ACHN (cell line): ENCODE measurements at places on chromosomes 16 and 17.

GRCh38 chr16:12214509-12214908, 238.0 kb downstream of the SNX29 start:
- no peak for DNase-seq

- DNase-seq, result no peak
Observed at GRCh38 chr16:15576960-15577958, 65.7 kb downstream of the MARF1 start.

DNA sequence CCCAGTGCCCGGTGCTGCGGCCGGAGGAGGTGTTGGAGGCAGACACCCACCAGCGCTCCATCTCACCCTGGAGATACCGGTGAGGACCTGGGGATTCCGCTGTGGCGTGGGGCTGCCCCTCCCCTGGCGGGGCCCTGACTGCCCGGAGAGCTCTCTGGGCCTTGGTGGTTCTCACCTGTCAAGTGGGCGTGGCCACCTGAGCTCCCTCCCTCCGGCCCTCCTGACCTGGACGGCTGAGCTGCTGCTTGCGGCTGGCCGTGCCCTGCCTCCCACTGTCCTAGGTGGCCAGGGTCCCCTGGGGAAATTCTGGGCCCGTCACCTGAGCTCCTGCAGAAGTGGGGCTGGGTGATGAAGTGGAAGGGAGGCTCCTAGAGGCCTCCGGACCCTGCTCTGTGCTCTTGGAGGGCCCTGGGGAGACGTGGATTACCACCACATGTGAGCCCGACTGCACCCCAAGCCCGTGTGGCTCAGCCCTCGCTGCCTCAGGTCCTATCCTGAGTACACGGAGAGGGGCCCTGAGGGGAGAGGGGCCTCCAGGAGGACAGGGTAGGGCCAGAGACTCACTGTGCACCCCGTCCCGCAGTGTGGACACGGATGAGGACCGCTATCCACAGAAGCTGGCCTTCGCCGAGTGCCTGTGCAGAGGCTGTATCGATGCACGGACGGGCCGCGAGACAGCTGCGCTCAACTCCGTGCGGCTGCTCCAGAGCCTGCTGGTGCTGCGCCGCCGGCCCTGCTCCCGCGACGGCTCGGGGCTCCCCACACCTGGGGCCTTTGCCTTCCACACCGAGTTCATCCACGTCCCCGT, 1.1 kb downstream of the IL17C start:
- DNase-seq, result peak; percentile 24

DNA sequence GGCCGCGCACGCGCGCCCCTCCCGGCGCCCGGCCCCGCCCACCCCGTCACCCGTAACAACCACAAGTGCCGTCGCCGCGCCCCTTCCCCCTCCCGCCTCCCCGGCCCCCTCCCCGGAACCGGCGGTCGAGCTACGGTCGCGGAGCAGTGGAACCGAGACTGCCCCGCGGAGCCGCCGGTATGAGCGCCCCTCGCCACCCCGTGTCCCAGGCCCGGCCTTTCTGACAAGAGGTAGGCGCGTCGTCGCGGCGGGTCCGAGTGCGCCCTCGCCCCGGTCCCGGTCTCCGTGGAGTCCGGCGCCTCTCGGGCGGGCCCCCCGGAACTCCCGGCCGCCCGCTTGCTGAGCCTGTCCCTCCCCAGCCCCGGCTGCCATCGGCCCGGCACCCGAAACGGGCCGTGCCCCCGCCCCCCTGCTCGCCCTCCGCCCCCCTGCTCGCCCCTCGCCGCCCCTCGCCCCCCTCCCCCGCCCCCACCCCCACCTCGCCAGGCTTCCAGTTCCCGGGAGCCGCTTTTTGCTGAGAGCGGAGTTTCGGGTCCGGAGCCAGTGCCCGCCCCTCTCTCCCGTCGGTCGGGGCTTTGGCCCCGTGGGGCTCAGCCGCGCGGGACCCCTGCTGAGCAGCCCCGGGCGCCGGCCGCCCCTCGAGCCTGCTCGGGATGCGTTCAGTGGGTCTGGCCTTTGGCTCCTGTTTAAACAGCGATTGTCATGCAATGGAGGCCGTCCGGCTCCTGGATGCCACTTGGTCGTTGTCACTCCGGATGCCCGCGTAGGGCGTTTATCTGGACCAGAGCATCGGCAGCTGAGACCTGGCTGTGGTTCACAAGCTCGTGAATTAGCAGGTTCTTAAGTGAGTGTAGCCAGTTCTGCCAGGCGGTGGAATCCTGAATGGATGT, at the start of gene SEC14L1:
Gene SEC14L1 (plus strand): TSS at position 92 of the 890 bp plus-strand sequence. CDS start 2,628 bp downstream, outside the sequence.
- peak; percentile 43 for DNase-seq

GRCh38 chr16:55811811-55812210, 21.1 kb downstream of the CES1 start:
- DNase-seq, result no peak

DNA sequence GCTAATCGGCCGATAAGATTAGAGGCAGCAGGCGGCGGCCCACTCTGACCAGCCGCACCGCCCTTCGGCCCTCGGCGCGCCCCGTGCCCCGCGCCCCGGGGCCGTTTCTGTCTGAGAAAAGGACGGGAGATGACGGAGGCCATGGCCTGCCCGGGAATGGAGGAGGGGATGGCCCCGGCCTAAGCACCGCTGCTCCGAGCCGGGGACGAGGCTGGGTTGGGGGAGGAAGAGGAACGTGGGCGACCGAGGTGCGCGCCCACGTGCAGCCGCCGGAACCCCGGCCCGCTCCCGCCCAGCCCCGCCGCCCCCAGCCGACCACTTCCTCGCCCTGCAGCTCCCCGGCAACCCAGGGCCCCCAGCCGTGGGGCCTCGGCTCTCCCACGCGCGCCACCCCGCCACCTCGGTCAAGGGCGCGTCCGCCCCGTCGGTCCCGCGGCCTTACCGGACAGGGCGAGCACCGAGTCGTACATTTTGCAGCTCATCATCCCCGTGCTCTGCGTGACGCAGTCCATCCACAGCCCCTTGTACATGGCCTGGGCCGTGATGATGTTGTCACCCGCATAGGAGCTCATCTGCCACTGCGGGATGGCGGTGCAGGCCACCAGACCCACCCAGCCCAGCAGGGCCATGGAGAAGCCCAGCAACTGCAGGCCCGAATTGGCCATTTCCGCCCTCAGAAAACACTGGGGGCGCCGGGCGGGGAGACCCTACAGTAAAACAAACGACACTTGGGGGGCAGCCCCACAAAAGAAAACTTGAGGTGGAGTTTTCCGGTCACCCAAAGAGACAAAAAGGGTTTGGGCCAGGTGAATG, 693 bp downstream of the CLDN7 start:
- no peak for DNase-seq

DNA sequence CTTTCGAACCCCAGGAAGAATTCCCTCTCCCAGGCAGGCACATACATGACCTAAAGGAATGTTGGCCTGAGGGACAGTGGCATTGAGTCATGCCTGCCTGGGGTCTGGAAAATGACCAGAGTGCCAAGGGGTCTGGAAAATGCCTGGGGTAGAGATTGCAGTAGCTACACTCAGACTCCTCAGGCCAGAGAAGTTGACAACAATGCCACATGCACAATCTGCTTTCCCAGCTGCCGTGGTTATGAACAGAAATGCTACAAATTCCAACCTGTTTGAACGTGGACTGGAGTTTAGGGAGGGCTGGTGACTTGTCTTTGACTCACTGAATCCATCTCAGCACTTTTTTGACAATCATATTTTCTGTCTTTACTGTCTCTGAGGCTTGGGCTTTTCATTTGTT, 250.0 kb downstream of the ABCC12 start:
- peak; percentile 52 for DNase-seq

GRCh38 chr17:1714980-1715802, 5.0 kb upstream of the TLCD2 start:
- DNase-seq, result peak; percentile 89

GRCh38 chr16:27481282-27481934, 68.3 kb downstream of the GTF3C1 start:
- no peak for DNase-seq

- peak; percentile 37 for DNase-seq
Observed at GRCh38 chr16:82761236-82761635, 134.5 kb downstream of the CDH13 start.

GRCh38 chr16:67391424-67392300, 1.6 kb downstream of the TPPP3 start:
- no peak for DNase-seq

- no peak for DNase-seq
Observed at GRCh38 chr17:37220607-37220953, 155.2 kb upstream of the C17orf78 start.

- no peak for DNase-seq
Observed at GRCh38 chr16:73036074-73036826, 11.7 kb downstream of the ZFHX3 start.

- no peak for DNase-seq
Observed at GRCh38 chr16:66693149-66693548, 3.4 kb downstream of the CMTM4 start.

DNA sequence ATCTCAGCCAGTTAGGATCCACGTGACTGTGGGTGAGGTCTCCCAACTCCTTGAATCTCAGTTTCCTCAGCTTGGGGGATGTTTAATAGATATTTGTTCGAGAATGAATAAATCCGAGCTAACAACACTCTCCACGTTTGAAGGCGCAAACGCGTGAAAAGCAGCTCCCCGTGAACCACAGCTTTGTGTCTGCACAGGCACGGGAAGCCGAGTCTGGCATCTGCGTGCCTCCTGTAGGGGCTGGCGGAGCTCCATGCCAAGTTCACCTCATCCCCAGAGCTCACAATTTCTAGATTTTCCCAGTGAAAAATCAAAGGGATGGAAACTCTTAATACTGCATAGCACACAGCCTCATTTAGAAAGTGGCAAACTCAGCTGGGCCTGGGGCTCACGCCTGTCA, 14.3 kb downstream of the SGSH start:
- DNase-seq, result no peak

- no peak for DNase-seq
Observed at GRCh38 chr16:55510185-55510805, 1.4 kb downstream of the LPCAT2 start.

GRCh38 chr16:19886073-19886941, 1.7 kb upstream of the GPRC5B start:
- DNase-seq, result peak; percentile 82

- peak; percentile 71 for DNase-seq
Observed at GRCh38 chr17:16568541-16569357, at the start of gene ZNF287. Gene ZNF287, minus strand, starts transcription at chr17:16569204. Its CDS starts 1,473 bp downstream, at chr17:16567731.

DNA sequence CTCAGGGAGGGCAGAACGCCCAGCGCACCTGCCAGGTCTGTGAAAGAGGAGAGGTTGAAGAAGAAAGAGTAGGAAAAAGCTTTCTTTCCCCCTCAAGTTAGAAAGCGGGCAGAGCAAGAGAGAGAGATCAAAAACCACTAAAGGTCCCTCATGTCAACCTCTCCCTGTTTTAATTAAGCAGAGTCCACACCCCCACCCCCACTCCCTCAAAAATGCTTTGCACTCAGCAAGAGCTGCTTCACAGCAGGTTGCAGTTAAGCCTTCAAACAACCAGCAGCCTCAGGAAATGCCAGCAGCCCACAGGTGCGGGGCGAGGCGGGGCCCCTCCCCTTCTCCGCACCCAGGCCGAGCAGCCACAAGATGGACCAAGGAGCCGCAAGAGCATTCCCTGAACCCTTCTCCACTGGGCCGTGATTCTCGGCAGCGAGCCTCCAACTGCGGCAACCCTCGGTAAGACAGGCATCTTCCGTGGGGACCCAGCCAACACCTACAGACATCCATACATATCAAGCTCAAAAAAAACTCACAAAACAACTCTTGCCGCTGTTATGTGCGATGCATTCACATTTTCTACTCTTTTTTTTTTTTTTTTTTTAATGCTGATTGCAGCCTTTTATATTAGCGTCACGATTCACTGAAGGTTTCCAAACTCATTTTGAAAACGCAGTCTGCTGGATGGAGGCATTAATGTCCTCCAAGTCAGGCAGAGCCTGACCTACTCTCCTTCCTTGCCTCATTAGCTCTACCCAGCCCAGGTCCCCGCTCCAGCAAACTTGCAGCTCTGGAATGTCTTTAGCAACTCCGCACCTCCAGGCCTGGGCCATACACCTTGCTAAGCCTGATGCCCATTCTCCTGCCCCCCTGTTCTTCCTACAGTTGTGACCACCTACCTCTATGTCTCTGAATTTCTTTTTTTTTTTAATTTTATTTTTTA, 66.1 kb downstream of the AXIN2 start:
- no peak for DNase-seq

- DNase-seq, result no peak
Observed at GRCh38 chr17:40707745-40708144, 4.2 kb upstream of the KRT24 start.

DNA sequence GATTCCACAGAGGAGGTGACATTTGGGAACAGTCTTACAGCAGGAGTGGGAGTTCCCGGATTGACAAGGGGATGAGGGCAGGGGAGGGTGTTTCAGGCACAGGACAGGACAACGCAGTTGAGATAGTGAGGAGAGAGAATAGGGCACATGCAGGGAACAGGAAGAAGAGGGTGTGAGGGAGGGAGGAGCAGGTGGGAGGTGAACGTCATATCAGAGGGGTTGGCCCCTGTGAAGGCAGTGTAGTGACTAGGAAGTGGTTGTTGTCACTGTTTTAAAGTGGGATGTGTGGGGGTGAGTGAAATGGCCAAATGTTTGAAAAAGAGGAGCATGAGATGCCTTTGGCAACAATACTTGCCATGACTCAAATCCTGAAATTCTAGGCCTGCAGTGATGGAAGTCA, 12.2 kb downstream of the PRKCB start:
- DNase-seq, result no peak

GRCh38 chr17:44176257-44176656, 5.8 kb downstream of the ASB16 start:
- no peak for DNase-seq

GRCh38 chr16:8950580-8951077, 13.1 kb downstream of the USP7 start:
- DNase-seq, result no peak

DNA sequence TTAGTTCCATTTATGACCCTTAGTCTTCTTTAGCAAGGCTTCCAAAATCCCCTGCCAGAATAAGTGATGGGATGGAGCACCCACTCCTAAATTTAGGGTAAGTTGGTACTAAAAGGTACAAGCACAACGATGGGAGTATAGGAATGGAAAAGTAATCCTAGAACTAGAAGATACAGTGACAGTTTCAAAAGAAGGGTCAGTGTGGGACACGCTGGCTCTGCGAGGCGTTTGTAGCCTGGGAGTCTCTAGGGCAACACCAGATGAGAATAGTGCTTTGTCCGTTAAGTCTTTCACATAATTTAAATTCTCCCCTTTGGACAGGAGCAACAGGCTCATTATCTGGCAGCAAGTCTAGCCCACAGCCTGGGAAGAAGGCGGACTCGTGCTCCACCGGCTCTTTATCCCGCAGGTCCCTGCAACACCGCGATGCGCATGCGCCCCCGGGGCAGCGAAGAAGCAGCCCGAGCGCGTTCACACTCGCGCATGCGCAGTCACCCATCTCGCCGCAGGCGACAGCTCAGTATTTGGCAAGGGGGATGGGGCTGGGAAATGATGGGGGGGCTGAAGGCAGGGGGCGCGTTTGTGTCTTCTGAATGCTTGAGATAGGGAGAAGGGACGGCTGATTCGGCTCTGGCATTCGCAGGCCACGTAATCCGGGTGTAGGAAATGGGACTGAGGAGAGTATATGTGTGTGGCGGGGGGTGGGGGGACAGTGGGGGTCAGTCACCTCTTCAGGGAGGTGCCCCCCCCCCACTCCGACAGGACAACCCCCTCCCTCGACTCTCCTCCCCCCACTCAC, 564 bp downstream of the SPOP start:
- peak; percentile 95 for DNase-seq

- no peak for DNase-seq
Observed at GRCh38 chr16:13902677-13903076, 17.3 kb upstream of the ERCC4 start.

- no peak for DNase-seq
Observed at GRCh38 chr16:4814046-4814445, 11.6 kb upstream of the ROGDI start.
